Activated CD4-positive, alpha-beta T cell treated with anti-CD3 and anti-CD28 coated beads, Interleukin-2, amount 50 U/mL, for 4 hours (primary cell): ENCODE measurements at places on chromosomes 11 and 22.
A peak's percentile ranks its signal among the peaks of the same experiment; 100 is the strongest.

- peak; percentile 63 for DNase-seq
These were observed at the start of gene SHISA8 for GRCh38 chr22:41915035-41915785. SHISA8 (minus strand) TSS chr22:41915074; CDS start chr22:41914667, 407 bp downstream.

GRCh38 chr11:75031224-75031753, 42.6 kb downstream of the NEU3 start:
- DNase-seq = no peak

- no peak for DNase-seq
These were observed 284.0 kb downstream of the LRRC4C start for GRCh38 chr11:41175304-41175972.

GRCh38 chr22:27783436-27784119, 18.0 kb downstream of the MN1 start:
- DNase-seq = no peak

DNA sequence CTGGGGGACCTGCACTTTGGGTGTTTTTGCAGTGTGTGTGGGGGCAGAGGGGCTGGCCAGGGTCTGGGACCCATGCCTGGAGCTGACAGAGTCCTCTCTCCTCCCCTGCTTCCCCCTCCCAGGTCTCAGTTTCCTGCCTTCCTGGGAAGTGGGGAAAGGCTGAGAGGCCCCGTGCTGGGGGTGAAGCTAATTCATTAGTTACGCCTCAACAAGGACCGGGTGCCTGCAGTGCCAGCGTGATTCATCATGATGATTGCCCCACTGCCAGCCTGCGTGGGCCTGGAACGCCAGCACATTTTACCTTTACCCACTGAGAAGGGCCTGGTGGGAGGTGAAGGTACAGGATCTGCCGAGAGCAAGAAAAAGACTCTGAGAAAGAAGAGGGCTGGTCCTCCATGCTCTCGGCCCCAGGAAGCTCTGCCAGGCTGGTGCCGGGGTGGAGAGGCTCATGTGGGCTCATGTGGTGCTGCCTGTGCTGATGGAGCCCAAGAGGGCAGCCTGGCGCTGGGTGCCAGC, 2.9 kb upstream of the LRRC10B start:
- DNase-seq = no peak

GRCh38 chr11:8019314-8020243, 32.4 kb downstream of the EIF3F start:
- peak; percentile 47 for DNase-seq
